Activated CD4-positive, alpha-beta T cell treated with anti-CD3 and anti-CD28 coated beads, Interleukin-2, amount 50 U/mL, for 48 hours (primary cell): ENCODE measurements at places on chromosomes 1 and 21.

- DNase-seq = no peak
Measured at GRCh38 chr1:218779341-218780100, 394.2 kb upstream of the LYPLAL1 start.

GRCh38 chr1:187682112-187682511 is 853.4 kb downstream of the PLA2G4A start:
- no peak for DNase-seq

GRCh38 chr1:161013488-161014230 is 7.3 kb downstream of the F11R start:
- DNase-seq = peak; percentile 78

DNA sequence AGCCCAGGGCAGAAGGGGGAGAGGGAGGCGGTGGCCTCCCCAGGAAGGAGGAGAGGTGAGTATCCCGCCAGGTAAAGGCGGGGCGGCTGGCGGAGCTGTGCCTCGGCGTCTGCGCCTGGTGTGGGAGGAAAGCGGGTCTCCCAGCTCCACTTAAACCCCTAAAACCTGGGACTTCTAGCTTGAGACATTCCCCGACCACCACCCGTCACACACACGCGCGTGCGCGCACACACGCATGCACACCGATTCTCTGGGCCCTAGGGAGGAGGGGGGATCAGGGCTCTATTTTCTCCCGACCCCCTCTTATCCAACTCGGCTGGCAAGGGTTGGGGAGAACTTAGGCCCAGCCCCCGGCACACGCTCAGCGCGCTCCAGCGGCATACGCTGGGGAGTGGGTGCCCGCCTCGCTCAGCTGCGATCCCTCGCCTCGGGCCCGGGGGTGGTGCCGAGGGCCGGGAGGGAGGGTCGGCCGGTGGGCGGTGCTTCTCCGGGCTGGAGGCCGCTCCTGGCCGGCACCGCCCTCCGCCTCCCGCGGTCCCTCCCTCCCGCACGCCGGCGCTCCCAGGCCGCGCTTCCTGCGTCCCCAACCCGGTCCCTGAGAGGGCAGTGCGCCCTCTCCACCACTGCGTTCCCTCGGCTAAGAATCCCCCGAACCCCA is at the start of gene TMEM51:
TSS of gene TMEM51 (plus strand) at position 564 of the 658 bp plus-strand sequence. CDS start 61,341 bp downstream, outside the sequence.
- peak; percentile 24 for DNase-seq

DNA sequence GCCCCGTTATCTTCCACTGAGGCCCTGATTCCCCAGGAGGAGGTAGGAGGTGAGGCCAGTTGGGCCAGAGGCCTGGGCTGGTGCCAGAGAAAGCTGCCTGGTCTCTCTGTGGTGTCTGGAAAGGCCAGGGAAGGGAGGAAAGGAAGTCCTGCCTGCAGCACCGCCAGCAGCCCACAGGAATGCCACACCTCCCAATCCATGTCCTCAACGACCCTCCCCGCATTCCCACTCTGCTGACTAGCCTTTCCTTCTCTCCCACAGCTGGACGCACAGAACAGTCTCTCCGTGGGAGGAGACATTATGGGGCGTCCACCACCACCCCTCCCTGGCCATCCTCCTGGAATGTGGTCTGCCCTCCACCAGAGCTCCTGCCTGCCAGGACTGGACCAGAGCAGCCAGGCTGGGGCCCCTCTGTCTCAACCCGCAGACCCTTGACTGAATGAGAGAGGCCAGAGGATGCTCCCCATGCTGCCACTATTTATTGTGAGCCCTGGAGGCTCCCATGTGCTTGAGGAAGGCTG is 18.0 kb downstream of the CSF1 start:
- no peak for DNase-seq

DNA sequence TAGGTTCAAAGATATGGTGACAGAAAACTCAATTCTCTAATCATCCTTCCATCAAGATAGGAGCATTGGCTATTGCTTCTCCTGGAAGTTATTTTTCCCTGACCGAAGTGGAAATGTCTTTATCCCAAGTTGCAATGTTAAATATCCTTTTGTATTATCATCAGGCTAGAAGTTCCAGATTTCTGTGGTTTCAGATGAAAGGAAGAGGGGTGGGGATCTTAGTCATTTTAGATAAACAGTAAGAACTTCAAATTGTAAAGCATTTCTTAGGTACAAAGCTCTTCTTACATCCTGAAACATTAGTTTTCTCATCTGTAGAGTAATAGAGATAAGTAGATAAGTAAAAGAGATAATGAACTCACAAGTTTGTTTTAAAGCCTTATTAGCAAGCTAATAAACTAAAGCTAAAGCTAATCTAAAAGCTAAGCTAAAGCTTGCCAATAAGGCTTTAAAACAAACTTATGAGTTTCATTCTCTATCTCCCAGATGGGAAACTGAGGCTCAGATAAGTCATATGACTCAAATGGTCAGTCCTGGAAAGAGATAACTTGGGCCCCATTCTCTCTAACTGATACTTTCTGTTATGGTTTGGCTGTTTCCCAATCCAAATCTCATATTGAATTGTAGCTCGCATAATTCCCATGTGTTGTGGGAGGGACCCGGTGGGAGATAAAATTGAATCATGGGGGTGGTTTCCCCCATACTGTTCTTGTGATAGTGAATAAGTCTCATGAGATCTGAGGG is 99.2 kb upstream of the KCNK2 start:
- DNase-seq = no peak

GRCh38 chr1:218624052-218624451 is 278.9 kb downstream of the TGFB2 start:
- DNase-seq = no peak

DNA sequence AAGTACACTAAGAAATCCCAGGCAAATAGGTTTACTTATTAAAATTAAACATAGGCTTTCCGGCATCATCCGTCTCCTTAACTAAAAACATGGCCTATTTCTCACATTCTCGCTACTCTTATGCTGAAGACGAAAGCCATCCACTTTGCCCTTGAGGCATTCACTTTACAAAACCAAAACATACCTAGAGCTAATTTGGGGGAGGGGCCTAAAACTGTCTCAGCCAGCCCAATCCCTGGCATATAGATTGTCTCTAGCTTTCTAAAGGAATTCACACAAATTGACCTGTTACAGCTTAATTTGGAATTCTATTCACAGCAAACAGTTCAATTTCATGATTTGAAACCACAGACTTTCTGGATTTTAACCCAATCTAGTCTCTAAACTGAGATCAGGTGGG is 34.8 kb downstream of the SLC35D1 start:
- DNase-seq = no peak

- no peak for DNase-seq
Measured at GRCh38 chr1:12453400-12454343, 164.3 kb downstream of the DHRS3 start.

GRCh38 chr1:203098914-203099520 is 13.2 kb upstream of the MYOG start:
- no peak for DNase-seq

- no peak for DNase-seq
Measured at GRCh38 chr1:159880430-159880829, 18.0 kb upstream of the VSIG8 start.

DNA sequence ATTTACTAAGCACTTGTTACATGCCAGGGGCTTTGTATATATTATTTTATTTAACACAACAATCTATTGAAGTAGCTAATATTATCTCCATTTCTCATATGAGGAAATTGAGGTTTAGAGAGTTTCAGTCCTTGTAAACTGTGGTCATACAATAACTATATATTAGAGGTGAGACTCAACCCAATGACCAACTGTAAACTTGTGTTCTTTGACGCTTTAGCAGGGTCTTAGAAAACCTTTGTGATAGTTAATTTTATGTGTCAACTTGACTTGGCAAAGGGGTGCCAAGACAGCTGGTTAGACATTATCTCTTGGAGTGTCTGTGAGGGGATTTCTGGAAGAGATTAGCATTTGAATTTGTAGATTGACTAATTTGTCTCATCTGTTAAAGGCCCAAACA is 252.4 kb upstream of the B3GALT2 start:
- no peak for DNase-seq

- DNase-seq = no peak
Measured at GRCh38 chr21:41833497-41834115, 45.5 kb downstream of the PRDM15 start.

DNA sequence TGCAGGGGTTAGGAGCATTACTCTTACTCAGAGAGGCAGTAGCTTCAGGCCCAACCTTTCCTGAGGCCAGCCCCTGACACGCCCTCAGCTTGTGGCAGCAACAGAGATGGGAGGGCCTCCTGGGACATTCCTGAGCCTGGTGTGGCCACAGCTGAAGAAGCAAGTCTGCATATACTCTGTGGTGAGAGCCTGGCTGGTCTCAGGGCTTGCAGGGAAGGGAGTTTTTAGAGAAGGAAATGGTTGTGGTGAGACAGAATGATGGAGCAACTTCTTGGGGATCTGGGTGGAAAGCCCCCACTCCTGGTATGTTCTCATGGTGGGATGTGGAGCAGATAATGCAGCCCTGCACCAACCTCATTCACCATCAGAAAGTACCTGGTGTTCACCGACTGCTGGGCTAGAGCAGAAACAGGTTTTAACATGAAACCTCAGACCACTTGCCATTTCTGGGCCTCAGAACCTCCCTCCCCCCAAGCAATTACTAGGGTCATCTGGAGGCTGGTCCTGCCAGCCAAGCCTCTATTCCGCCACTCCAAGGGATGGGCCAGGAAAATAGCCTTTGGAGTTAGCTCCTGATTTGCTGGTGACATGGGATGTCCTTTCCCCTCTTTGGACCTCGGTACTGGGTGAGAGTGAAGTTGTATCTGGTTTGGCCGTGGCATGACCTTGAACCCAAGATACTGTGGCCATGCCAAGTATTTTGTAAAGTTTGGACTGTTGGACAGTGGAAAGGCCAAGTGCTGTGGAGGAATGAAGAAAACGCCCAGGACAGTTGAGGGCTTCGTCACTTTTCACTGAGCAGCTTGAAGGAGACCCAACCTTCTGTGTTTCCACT is 28.1 kb upstream of the RNF19B start:
- peak; percentile 81 for DNase-seq

GRCh38 chr21:36698981-36699545 is at the start of gene SIM2:
Gene SIM2, plus strand, starts transcription at chr21:36699115. Its CDS starts 632 bp downstream, at chr21:36699747.
- peak; percentile 19 for DNase-seq

GRCh38 chr1:160256396-160257046 is 5.8 kb downstream of the DCAF8 start:
- DNase-seq = no peak

GRCh38 chr1:64041371-64042131 is 161.9 kb upstream of the UBE2U start:
- DNase-seq = no peak

DNA sequence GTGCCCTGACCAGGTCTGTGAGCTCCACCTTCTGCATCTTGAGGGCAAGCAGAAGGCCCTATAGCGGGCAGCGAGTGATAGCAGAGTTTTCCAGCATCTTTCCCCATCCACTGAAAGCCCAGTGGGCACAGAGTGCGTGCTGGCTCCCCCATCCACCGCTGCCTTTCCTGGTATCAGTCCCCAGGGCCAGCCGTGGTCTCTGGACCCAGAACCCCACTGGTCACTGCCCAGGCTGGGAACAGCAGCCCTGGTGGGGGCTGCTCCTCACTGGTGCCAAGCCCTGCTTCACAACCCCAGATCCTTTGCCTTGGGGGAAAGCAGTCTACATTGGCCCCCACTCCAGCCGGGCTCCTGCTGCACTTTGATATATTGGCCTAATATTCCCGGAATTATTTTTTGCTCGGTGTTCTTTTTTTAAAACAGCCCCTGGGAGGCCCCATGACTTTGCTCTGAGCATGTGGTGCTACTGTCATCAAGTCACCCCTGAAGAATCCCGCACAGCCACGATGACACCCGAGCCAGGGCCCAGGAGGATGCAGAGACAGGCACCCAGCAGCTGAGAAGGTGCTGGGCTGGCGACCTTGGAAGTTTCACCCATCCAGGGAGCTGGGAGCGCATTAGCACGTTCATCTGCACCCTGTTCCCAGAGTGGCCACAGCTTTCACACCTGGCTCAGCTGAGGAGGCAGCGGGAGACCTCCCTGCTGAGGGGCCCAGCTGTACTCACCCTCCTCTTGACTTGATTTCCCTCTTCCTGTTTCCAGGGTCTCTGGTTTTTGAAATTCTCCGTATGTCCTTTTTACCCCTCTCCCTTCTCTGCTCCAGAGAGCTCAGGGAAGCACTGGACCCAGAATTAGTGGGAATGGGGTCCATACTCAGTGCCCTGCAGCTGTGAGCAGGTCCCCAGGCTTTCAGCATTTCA is 56.9 kb downstream of the KLHDC7A start:
- DNase-seq = no peak

GRCh38 chr1:225613006-225613405 is 39.9 kb downstream of the ENAH start:
- DNase-seq = no peak

GRCh38 chr1:91803847-91804545 is 82.0 kb downstream of the TGFBR3 start:
- DNase-seq = peak; percentile 78

DNA sequence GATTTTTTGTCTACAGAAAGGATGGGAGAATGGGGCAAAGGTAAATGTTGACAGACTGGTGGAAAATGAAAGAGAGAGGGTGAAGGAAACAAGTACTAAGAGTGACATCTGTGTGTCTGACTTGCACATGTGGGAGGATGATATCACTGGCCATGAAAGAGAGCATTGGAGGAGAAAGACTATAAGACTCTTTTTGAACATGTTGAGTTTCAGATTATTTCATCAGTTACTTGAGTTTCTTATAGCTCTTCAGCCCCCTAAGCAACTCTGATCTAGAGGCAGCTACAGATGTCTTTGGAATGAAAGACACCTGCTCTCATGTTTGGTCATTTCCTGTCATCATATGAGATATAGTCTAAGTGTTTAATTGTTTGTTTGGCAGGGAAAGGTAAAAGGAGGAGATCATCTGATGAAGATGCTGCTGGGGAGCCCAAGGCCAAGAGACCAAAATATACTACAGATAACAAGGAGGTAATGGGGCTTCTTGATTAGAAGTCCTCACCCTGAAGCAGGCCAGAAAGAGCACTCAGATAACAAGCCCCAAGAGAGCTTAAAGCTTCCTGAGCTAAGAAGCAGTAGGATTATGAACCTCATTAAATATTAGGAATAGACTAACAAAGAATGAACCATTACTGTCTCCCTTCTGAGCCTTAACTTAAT is 4.5 kb downstream of the POLR3C start:
- DNase-seq = no peak

DNA sequence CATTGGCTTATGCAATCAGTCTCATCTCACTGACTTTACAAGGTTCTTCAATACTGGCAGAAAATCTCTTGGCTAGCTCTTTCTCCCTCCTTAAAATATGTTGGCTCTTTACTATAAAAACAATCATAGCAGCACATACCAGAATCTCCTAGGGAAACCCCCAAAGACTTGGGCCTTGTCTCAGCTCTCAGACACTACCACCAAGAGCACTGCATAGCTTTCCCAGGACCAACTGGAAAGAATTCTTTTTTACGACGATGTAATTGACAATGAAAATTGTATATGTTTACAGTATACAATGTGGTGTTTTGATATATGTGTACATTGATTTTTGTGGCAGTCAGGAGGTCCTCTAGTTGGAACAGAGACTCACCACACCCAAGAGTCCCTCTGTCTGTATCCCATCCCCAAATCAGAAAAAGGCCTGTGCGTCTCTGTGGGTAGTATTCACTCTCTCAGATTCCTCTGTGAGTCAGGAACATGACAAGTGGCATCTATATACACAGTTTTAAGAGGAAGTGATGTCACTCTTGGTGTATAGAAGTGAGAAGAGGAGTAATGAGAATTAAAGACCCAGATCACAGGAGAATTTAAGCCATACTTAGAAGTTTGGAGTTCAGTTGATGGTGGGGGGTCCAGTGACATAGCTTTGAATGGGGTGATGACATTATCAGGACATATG is 21.1 kb downstream of the SMAP2 start:
- no peak for DNase-seq

- no peak for DNase-seq
Measured at GRCh38 chr21:31957631-31958030, 84.8 kb downstream of the HUNK start.
